ENCODE measurements at places on chromosomes 13 and 19.
A peak's percentile ranks its signal among the peaks of the same experiment; 100 is the strongest.

DNA sequence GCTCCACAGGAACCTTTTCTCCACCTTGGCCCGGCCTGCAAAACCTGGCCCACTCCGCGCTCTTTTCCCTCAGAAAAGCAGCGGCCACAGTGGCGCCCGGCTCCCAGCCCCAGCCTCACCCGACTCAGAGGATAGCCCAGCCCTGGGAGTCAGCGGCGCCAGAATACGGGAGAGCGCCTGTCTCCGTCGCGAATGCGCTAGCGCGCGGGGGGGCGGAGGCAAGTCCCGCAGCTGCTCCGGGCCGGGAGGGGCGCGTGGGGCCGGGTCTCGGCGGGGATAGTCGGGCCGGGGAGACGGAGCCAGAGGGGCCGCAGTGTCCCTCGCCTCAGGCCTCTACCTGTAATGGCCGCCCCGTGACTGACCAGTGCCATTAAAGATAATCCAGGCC is at the start of gene ZFP30:
TSS of gene ZFP30 (minus strand) at position 165 of the 388 bp plus-strand sequence. CDS start 7,643 bp downstream, outside the sequence.
- DNase-seq, result peak; percentile 97

DNA sequence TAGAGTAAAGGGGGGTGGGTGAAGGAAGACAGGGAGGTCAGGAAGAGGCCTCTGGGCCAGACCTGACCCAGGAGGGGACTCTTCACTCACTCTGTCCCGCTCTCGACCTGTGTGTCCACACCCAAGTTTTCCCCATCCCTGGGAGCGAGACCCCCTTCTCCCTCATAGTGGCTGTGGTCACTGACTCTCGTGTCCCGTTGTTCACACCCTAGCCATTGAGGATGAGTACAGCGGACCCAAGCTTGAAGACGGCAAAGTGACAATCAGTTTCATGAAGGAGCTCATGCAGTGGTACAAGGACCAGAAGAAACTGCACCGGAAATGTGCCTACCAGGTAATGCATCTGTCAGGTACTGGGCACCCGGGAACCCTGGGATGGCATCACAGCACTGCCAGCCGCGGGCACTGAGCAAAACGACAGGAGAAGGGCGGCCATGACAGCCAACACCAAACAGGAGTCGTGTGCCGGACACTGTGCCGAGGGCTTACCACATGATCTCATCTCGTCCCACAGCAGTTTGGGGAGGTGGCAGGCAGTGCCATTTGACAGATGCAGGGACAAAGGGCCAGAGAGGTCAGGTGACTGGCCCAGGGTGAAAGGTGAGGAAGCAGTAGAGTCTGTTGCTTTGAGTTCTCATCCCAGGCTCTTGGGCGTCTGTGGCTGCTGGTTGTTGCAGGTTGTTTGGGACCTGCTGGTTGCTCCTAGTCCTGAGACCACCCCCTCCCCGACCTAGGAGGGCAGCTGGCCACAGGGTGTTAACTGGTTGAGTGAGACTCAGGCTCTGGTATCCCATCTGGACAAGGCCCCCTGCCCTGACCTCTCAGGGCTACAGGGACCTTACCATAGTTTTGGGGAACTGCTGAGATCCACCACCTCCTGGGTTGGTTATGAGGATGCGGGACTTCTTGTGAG is 29.6 kb downstream of the PPP5C start:
- no peak for DNase-seq

GRCh38 chr13:23763318-23763717 is 125.9 kb downstream of the MIPEP start:
- no peak for DNase-seq

GRCh38 chr13:39036212-39036611 is 1.7 kb downstream of the PROSER1 start:
- no peak for DNase-seq

GRCh38 chr13:94210816-94211215 is 268.7 kb downstream of the DCT start:
- no peak for DNase-seq

DNA sequence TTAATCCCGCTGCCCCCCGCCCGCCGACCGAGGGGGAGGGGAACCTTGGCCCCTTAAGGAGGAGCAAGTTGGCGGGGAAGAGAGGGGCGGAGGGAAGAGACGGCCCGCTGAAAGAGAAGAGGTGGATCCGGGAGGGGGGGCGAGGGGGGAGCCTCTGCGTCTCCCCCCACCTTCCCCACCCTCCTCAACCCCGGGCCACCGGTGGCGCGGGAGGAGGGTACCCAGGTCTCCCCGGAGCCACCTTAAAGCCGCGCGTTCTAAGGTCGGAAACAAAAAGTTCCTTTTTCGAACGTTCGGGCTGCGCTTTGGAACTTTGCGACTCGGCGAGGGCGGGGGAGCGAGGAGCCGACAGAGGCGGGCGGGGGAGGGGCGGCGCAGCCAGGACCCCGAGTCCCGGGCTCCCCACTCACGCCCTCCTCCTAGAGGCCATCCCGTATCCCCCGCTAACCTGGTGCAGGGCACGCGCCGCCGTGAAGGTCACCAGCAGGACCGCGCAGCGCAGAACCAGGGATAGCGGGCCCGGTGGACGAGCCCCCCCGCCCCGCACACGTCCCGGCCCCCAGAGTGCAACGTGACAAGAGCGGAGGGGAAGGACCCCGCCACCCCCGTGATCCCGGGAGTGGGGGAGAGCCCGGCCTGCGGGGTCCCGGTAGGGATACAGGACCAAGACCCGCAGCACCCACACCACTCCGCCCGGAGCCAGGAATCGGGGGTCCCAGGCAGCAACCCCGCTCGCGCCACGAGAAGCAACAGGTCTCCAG is 659 bp downstream of the ERF start:
- DNase-seq, result peak; percentile 70

DNA sequence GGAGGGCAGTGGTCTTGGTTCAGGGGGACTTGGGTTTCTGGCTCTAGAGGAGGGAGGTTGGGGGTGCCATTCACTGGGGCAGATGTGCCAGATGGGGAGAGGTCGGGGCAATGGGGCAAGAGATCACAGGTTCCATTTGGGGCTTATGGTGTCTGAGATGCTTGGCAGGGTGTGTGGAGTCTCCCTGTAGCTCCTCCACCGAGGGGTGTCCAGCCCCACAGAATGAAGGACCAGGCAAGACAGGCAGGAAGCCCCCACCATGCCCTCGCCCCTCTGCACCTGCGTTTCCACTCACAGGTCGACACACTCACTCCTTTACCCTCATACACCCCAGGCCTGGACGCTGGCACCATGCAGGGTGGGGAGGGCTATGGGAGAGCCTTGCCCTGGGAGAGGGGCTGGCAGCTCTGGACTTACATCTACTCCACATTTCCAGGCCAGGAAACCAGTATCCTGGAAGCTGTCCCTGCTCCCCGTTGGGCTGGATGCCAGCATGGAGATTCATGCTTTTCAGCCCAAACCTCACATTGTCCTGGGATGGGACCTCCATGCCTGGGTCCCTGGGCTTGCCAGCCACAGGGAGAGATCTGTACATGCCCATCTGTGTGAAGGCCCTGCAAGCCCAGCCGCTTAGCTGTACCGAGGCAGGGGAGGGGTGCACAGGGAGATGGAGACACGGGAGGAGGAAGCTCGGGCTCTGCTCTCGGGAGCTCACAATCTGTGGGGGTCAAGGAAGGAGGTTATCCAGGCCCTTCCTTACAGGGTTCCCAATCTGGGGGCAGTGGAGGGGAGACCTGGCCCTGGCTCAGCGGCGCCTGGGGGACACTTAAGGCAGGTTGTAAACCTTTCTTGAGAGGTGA is 77.1 kb downstream of the CHST8 start:
- no peak for DNase-seq

- DNase-seq, result no peak
Measured at GRCh38 chr19:51637362-51637978, 7.3 kb upstream of the SIGLEC5 start.

DNA sequence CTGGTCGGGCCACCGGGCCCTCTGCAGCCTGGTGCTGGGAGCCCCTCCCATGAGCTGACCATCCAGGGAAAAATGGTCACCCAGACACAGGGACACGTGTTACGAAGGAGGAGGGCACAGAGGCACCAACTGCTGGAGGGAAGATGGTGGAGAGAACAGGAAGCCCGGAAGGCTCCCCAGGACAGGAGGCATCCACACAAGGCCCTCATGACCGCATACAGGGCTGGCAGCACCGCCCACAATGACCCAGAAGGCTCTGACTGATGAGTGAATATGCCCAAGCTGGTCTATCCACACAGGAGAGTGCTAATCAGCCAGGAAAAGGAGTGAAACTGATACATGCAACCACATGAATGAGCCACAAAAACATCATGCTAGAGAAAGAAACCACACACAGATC is 14.0 kb upstream of the TMEM86B start:
- DNase-seq, result no peak

DNA sequence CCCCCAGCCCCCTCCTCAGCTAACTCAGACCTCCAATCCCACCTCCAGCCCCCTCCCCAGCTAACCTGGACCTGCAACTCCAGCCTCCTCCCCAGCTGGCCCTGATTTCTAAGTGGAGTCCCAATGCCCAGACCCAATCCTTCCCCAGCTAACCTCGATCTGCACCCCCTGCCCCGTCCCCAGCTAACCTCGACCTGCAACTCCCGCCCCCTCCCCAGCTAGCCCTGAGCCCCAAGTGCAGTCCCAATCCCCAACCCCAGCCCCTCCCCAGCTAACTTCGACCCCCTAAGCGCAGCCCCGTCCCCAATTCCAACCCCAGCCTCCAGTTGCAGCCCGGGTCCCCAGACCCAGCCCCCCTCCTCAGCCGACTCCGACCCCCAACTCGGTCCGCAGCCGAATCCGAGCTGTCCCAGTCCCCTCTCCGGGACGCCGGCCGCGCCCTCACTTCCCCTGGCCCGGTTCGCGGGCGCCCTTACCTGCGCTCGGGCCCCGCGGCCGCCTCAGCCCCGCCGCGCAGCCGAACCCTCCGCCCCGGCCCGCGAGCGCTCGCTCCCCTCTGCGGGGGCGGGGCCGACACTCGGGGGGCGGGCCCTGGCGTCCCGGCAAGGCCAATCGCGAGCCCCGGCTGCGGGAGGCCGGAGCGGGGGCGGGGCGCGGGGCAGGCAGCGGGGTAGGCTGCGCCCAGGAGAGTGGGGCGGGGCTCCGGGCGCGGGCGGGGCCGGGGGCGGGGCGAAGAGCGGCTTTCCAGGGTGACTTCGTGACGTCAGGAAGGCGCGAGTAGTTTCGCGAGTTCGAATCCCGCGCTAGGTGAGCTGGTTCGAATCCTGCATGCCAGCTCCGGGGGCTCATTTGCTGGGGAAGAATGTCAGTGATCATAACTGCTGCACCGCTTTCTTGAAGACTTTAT is at the start of gene GNG7:
TSS of gene GNG7 (minus strand) at position 525 of the 907 bp plus-strand sequence. CDS start 182,006 bp downstream, outside the sequence.
- DNase-seq, result peak; percentile 94

GRCh38 chr19:33767898-33768413 is 28.7 kb upstream of the KCTD15 start:
- DNase-seq, result peak; percentile 89

DNA sequence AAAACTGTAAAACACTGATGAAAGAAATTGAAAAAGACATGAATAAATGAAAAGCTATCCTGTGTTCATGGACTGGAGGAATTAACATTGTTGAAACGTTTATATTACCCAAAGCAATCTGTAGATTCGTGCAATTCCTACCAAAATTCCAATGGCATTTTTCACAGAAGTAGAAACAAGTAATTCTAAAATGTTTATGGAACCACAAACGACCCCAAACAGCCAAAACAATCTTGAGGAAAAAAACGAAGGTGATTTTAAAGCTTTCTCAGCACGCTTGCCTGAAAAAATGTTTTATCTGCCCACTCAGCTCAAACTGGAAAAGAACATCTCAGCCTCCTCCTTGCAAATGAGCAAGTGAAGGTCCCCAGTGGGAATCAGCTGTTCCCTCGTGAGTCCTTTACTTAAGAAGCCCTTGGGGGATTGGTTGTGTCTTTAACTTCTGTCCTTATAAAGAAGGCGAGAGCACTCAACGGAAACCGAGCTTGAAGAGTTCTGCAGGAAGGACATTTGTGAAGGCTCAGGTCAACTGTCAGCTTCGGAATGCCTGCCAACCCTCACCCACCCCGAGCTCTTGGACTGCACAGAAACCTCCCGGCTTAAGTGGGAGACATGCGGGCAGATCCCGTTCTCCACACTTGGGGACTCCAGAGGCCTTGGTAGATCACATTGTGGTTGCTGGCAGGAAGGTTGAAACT is 256.0 kb upstream of the IRS2 start:
- DNase-seq, result no peak

GRCh38 chr19:36113894-36114720 is 568 bp downstream of the POLR2I start:
- DNase-seq, result peak; percentile 66

DNA sequence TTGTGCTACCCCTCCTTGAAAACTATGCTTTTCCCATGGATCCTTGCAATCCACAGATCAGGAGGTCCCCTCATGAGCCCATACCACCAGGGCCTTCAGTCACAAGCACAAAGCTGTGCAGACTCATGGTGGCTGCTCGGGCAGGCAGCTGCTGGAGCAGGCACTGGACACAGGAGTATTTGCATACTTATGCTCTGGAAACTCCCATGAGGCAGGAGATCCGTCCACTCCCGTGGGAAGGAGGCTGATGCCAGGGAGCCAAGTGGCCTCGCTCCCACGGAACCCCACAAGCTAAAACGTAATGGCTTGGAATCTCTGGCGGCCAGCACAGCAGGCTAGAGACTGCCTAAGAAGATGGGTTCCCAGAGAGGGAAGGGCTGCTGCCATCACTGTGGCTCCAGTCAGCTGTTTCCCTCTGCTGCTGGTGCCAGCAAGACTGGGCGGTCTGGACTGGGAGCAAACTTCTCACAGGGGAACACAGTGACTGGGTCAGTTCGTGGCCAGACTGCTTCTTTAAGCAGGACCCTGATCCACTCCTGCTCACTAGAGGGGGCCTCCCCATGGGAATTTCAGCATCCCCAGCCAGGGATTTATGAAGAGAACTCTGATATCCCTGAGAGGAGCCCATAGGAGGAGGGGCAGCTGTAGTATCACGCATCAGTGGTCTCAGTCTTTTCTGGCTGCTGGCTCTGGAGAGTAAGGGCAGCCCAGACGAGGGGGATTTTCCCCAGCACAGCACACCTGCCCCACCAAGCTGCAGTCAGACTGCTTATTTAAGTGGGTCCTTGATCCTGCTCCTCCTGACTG is 370.3 kb upstream of the ATXN8OS start:
- no peak for DNase-seq

DNA sequence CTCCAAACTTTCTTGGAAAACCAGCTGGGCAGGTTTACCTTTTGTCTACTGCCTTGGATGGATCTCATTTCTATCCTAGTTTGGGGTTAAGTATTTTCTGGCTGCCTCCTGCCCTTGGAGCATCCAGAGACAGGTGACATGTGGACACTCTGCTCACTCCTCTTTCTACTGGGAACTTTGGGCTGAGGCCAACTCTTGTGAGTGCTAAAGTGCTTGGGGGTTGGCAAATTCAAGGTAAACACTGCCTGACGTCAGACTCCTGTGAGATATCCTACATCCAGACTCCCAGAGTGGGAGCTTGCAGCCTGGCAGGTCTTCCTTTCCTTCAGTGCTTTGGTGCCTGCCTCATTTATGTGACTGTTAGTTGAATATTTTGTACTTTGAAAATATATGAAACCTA is 388.1 kb downstream of the KCNRG start:
- no peak for DNase-seq
